ENCODE measurements at places on chromosomes 6 and 20.

DNA sequence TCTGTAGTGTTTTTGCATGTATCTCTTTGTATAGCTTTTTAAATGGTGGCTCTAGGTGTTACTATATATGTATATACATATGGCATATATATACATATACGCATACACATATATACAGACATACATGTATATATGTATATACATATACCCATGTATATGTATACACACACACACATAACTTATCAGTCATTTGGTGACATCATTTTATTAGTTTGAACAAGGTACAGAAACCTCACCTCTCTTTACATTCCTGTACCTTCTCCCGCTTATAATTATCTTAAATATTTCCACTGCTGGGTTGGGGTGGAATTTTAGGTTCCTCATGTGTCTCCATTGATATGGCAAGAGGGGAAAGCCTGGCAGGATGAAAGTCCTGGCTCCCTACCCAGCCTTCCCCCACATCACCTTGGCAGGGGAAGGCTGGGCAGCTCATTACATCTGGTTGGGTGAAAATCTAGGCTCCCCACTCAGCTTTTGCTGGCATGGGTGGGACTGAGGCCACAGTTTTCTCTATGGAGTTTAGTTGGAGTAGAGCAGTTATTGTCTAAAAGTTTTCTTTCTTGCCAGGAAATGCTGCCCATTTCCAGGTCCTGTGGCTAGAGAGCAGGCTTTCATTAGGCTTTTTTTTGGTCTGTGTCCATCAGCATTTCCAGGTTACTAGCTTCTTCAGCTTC is 7.6 kb downstream of the GLO1 start:
- no peak for DNase-seq

- DNase-seq = no peak
Measured at GRCh38 chr20:37259865-37260264, 1.7 kb downstream of the GHRH start.

DNA sequence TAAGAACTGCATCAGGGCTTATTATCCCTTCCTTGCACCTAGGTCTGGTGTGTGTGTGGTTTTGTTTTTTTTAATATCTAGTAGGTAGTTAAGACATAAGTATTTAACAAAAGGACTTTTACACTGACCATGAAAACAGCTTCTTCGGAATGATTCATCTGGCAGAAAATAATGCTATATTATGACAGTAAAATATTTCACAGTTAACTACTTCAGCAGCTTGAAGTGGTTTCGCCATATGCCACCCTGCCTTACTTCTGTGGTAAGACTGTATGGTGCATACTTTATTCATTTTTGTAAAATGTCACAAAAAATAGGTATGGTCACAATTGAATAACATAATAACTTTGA is 858 bp upstream of the PTPRK start:
- no peak for DNase-seq

DNA sequence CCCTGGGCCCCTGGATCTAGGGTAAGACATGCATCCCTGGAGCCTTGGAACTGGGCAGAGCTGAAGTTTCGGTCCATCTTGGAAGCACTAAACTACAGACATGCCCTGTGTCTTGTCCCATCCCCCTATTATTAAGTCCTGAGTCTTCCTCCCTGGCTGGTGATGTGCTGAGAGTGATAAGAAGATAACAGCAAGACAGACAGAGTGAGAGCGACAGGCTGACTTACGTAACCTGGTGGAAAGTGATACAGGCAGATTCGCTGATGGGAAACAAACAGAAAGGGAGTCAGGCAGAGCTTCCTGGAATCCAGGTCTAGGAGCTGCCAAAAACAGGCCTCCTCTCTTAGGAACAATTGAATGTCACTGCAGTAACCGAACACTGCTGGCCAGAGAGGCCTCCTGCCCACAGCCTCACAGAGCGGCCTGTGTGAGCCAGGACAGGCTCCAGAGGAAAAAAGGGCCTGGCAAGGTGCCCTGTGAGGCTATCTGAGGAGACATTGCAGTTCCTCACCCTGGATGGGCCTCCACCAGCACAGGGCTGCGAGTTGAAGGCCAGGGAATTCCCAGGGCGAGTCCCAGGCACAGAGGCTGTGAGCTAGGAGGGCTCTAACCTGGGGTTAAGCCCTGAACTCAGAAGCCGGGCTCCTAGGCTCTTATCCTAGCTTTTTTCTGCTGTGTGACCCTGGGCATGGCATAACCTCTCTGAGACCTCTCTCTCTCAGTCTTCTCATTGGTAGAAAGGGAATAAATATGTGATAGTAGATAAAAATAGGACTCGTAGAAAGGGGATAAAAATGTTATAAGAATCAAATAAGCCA is 34.2 kb upstream of the B4GALT5 start:
- DNase-seq = peak; percentile 96

DNA sequence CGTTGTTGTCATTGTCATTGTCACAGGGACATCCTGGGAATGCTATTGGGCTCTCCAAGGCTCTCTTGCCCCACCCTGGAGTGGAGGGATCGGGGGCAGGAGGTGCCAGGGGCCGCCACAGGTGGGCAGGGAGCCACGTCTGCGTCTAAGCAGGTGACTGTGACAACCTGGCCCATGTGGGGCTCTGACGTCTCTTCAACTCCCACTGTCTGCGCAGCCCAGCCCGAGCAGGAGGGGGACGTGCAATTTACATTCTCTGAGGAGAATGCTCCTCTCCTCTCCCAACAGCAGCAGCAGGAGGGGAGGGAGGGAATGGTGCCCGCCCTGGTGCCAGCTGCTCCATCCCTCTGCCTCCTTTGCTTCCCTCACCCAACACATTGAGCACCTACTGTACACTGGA is 50.1 kb downstream of the GRM4 start:
- no peak for DNase-seq
